Tongue (tissue), 3 donors: ENCODE measurements at places on chromosomes 2 and 18. TPM values are rescaled to one million over a fixed set of nuclear protein-coding genes. Genes with fewer than 3 reads are reported as not detected.

Gene EPB41L3
- 50.1 TPM for total RNA-seq

Gene MREG
- 4.4 TPM for total RNA-seq

DNA sequence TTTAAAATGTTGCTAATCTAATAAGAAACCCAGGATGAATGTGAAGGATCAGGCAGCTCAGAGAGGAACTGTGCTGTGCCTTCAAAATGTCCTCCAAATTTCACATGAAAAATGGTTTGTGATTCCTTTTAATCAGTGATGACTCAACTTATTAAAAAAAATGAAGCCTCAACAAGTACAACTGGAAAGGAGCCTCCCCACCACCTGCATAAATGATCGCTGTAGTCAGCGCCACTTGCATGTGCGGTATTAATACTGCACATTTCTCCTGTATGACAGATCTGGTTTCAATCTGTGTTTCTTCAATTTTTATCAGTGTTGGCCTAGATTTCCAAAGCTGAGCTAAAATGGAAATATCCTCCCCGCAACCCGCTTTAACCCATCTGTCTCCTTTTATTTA, 115.0 kb upstream of the TMEM200C start:
- DNase-seq: no peak

DNA sequence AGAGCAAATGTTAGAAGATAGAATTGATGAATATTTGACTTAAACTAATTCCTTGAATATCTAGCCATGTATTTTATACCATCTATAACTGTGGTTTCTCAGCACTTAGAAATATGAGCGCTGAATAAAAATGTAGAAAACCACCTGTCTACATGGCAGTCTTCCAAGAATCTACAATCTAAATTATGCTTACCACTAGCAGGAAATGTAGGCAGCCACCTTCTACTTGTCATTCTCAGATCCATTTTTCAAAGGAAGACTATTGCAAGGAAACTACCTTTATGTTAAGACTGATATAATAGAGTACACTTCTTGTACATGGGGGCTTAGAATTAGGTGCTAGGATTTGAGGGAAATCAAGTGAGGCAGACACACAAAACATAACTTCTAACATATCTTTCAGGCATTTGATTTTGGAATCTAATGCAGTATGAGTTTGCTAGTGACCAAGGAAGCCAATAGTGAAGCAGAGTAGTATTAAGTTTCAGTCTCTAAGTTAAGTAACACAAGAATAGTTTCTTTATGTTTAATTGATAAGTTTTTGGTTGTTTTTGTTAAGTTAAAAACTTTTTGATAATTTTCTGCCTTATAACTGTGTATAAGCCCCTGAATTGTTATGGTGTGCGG, 175.9 kb upstream of the ITGA4 start:
- DNase-seq: peak; percentile 28
